ENCODE measurements at places on chromosomes 2 and 18.

DNA sequence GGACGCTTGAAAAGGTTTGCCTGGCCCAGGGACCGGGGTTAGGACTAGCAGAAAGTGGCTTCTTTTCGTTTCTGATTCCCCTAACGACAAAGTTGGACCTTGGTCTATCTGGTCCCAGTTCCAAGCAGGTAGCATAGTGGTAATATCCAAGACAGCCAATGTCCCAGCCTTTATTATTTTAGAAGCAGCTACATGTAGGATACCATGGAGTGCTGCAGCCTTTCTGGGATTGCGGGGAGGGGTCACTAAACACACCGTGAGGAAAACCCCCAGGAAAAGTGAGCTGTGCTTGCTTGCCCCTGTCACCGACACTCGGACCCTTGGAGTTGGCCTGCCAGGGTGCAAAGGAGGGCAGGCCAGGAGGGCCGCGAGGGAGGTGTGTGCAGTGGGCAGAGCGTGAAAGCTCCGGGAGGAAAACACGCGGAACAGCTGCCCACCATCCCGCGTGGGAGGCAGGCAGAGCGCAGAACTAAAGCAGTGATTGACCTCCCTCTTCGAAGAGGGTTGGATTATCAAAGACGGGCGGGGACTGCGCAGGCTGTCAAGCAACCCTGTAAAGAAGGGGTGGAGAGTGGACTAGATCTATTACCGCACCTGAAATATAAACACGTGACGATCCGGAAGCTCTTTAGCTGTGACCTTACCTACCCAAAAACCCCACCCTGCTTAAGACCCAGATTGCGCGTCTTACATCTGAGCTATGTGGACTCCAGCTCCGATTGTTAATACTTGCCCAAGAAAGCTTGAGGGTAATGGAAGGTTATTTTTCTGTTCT lies 624 bp upstream of the MAP4K3 start:
- DNase-seq: peak; percentile 65

- DNase-seq: no peak
Observed at GRCh38 chr18:60196836-60197606, 175.6 kb downstream of the MC4R start.

- no peak for DNase-seq
Observed at GRCh38 chr18:75679331-75679730, 251.8 kb upstream of the SMIM21 start.

- no peak for DNase-seq
Observed at GRCh38 chr2:215529271-215529670, 93.4 kb upstream of the FN1 start.

DNA sequence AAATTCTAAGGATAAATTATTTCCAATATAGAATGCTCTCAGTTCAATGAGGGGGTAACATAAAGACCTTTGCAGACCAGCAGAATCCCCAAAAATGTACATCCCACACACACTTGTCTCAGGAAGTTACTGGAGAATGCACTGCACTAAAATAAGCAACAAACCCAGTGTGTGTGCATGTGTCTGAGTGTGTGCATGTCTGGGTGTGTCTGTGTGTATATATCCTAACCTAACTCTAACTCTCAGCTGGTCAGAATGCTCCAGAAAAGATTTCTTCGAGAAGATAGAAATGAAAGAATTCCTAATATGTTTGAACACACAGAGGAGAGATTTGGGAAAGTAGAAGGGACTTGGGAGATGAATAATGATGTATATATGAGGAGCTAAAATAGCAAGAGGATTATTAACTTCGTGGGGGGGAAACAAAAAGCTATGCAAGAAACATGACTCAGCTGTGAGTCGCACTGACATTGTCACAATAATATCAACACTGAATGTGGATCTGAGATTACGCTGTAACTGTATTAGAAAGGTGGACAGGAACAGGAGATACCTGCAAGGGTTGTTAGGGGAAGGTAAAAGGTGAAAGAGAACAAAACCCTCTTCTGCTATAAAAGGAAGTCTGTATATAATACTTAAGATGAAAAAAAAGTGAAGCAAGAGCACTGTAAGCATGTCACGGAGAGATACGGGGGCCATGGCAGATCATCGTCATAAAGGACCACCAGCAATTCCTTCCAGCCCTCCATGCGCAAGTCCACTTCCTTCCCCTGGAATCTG lies 11.1 kb downstream of the COLEC12 start:
- no peak for DNase-seq

DNA sequence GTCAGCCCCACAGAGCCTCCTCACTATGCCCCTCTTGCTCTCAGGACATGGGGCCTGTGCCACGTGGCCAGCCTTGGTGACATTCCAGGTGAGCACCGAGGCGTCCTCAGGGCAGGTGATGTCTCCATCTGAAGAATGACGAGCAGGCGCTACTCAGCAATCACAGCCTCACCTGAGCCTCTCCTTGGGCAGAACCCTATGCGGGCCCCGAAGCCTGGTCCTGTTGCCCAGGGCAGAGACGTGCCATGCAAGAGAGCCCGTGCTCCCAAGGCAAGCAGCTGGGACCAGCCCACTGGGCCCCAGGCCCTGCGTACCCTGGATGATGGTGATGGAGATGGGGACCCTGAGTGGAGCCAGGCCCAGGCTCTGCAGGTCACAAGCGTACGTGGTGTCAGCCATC lies 32.5 kb upstream of the SELENOI start:
- no peak for DNase-seq

GRCh38 chr2:172108587-172108930 lies 5.9 kb upstream of the DLX2 start:
- DNase-seq: no peak

DNA sequence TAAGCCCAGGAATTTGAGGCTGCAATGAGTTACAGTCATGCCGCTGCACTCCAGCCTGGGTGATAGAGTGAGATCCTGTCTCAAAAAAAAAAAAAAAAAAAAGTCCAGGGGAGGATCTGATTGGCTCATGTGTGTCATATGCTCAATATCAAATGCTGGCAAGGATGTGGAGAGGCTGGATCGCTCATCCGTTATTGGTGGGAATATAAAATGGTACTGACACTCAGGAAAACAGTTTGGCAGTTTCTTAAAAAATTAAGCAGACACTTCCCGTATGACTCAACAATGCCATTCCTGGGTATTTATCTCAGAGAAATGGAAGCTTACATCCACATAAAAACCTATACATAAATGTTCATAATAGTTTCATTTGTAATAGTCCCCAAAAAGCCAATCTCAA lies 68.9 kb downstream of the MEX3C start:
- no peak for DNase-seq

- no peak for DNase-seq
Observed at GRCh38 chr2:218260742-218261422, at the start of gene GPBAR1. GPBAR1 (plus strand) TSS chr2:218261015; CDS start chr2:218262725, 1,710 bp downstream.

DNA sequence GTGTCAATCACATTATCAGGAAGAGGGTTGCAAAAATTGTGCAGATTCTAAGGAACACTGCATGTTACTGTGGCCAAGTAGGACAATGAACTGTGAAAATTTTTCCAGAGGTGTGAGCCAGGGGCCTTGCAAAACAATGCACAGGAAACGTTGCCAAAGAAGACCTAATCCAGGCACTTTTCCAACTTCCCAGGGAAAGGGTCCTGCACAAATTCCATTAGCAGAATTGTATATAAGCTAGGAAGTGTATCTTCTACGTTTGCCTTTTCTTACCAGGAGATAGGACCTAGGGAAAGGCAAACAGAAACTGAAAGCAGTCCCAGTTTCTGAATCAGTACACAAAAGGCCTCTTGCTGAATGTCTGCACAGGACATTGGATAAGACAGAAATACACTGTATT lies 1888.3 kb upstream of the CELF4 start:
- DNase-seq: no peak

- no peak for DNase-seq
Observed at GRCh38 chr18:32373995-32374394, 96.7 kb downstream of the GAREM1 start.

DNA sequence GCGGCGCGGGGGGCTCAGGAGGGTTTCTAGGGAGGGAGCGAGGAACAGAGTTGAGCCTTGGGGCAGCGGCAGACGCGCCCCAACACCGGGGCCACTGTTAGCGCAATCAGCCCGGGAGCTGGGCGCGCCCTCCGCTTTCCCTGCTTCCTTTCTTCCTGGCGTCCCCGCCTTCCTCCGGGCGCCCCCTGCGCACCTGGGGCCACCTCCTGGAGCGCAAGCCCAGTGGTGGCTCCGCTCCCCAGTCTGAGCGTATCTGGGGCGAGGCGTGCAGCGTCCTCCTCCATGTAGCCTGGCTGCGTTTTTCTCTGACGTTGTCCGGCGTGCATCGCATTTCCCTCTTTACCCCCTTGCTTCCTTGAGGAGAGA lies 5.2 kb downstream of the PROC start:
- no peak for DNase-seq

DNA sequence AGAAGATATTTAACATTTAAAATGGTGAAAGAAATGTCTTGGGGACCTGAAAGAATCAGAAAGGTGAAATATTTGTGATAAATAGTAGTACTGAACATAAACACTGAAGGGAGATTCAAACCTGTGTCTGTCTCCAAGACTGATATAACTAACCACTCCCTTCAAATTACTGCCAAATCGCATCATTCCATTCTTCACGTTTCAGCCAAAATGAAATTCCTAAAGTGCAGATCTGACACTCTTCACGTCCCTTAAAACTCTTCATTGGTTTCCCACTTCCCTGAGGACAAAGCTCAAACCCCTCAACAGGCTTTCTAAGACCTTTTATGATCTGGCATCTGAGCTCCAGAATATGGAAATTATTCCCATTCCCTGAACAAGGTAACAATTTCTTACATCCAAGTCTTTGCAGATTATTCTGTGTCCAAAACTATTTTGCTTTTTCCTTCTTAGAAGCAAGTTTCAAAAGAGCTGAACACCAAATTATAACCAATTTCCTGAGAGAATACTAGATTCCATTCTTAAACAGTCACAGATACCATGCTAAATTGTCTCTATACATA lies 18.9 kb downstream of the SLC8A1 start:
- no peak for DNase-seq

GRCh38 chr2:50820176-50820575 lies 211.8 kb downstream of the NRXN1 start:
- no peak for DNase-seq

GRCh38 chr2:104050656-104051242 lies 803.2 kb upstream of the POU3F3 start:
- DNase-seq: no peak

GRCh38 chr2:22382479-22383169 lies 1002.4 kb upstream of the KLHL29 start:
- no peak for DNase-seq

GRCh38 chr2:114039677-114040076 lies 149.8 kb downstream of the ACTR3 start:
- DNase-seq: no peak

GRCh38 chr2:13876491-13877037 lies 756.0 kb upstream of the LRATD1 start:
- no peak for DNase-seq

DNA sequence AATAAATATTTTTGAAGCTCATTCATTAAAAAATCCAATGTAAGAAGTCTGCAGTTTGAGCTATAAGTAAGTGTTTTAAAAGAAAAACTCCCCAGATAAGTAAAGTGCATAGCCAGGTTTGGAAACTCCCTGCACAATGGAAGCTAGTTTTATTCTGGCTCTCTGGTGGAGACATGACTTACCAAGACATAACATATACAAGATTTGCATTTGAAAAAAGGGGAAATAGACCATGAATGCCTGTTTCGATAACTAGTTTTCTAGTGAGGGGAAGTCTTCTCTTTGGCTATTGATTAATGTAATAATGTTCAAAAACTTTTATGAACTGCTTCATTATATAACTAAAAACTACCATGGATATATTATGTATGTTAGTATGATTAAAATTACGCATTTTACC lies 435.2 kb downstream of the ARHGAP15 start:
- DNase-seq: no peak

Data from activated CD8-positive, alpha-beta T cell treated with anti-CD3 and anti-CD28 coated beads for 36 hours (primary cell).